Activated CD4-positive, CD25-positive, alpha-beta regulatory T cell (primary cell): ENCODE measurements at places on chromosomes 16 and 17.

DNA sequence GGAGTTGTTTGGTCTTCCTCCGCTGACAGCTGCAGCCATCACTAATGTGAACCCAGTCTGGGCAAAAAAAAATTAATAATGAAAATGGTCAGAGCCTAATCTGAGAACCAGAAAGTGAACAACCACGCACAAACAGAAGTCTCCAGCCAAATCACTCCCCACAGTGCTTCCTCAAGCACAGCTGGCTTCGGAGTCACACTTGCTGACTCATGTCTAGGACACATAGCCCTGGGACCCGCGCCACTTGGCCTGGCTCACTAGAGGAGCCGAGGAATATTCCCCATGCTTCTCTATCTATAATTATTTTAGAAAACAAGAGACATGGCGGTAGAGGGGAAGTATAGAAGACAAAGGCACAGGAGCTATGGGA lies 109.1 kb downstream of the ZFHX3 start:
- no peak for DNase-seq

- no peak for DNase-seq
These were observed 1.4 kb downstream of the ZG16 start for GRCh38 chr16:29779474-29779873.

GRCh38 chr17:73278465-73279453 lies 17.1 kb upstream of the CPSF4L start:
- DNase-seq, result no peak

GRCh38 chr17:67046398-67046797 lies 2.0 kb downstream of the CACNG1 start:
- DNase-seq, result no peak

DNA sequence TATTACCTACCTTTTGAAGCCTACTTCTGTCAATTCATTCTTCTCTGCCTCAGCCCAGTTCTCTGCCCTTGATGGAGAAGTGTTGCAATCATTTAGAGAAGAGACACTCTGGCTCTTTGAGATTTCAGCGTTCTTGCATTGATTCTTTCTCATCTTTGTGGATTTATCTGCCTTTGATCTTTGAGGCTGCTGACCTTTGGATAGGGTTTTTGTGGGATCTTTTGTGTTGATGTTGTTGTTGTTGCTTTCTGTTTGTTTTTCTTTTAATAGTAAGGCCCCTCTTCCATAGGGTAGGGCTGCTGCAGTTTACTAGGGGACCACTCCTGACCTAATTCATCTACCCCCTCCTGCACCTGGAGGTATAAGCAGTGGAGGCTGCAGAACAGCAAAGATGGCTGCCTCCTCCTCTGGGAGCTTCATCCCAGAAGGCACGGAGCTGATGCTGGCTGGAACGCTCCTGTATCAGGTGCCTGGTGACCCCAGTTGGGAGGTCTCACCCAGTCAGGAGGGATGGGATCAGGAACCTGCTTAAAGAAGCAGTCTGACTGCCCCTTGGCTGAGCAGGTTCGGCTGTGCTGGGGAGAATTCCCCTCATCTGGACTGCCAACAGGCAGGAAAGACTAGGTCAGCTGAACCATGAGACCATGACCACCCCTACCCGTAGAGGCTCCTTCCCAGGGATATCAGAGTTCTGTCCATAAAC lies 28.0 kb downstream of the NFATC3 start:
- DNase-seq, result no peak

GRCh38 chr17:49218941-49219913 lies 8.7 kb downstream of the ABI3 start:
- DNase-seq, result no peak

DNA sequence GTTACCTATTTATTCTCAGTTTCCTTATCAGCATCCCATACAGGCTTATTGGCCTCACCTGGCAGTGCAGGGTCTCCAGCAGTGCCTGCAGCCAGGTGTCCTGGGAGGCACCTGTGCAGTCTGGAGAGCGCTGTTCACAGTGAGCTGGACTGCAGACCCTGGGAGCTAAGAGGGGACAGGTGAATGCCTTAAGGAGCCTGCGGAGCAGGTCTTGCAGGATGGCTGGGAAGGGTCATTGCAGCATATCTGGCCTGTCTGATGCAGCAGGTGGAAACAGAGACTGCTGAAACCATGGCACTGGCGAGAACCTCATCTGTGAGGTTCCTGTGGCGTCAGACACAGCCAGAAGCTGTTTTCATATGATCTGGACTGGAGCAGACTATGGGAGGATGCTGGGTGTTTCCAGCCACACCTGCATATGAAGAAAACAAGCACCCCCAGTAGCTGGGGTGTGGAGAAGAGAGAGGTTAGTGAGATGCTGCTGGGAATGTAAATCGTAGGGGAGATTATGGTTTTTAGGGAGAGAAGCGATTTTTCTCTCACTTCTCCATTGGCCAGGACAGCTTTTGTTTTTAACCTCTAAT lies 77.0 kb downstream of the NTN1 start:
- no peak for DNase-seq

DNA sequence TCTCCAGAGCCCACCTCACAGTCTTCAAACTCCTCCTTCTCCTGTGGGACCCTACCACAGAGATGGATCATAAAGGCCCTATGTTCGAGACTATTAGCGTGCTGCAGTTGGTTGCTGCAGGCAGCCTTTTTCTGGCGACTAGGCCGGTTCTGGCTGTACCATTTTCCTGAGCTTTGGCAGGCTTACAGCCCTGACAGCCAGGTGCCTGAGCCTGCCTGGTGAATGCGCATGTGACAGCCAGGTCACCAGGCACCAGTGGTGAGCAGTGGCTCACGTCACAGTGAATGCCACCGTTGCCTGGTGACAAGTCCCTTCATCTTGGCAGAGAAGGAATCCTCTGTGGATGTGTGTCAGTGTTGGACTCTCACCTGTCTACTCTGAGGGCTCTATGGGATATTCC lies 978.8 kb downstream of the KCNJ18 start:
- no peak for DNase-seq

GRCh38 chr17:69702078-69702477 lies 287.6 kb downstream of the MAP2K6 start:
- DNase-seq, result no peak

DNA sequence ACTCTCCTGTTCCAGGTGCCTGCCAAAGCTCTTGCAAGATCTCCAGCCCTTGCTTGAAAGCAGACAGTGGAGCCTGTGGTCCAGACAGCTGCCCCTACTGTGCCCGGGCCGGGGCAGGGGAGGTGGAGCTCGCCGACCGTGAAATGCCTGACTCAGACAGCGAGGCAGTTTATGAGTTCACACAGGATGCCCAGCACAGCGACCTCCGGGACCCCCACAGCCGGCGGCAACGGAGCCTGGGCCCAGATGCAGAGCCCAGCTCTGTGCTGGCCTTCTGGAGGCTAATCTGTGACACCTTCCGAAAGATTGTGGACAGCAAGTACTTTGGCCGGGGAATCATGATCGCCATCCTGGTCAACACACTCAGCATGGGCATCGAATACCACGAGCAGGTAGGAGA lies 17.7 kb downstream of the CACNA1G start:
- no peak for DNase-seq

DNA sequence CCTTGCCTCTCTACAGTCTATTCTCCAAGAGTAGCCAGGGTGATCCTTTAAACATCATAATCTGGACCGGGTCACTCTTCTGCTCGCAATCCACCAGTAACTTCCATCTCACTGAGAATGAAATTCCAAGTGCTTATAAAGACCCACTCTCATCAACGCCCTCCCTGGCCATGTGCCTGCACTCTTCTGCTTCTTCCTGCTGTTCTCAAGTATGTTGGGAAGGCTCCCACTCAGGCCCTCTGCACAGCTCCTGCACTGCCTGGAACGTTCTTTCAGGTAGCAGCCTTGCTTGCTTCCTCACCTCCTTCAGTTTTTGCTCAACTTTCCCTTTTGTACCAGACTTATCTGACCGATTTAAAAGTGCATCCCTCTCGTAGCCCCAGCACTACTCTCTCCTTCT lies 44.4 kb downstream of the BRD7 start:
- DNase-seq, result no peak

GRCh38 chr17:77508047-77508715 lies 367.4 kb downstream of the SEC14L1 start:
- DNase-seq, result no peak

- DNase-seq, result no peak
These were observed 1.4 kb upstream of the RHBDF2 start for GRCh38 chr17:76502341-76503211.

- DNase-seq, result no peak
These were observed 28.3 kb downstream of the ETV4 start for GRCh38 chr17:43517615-43518386.

- DNase-seq, result no peak
These were observed 6.7 kb upstream of the B9D1 start for GRCh38 chr17:19369107-19369778.

GRCh38 chr16:69277413-69277812 lies 33.7 kb upstream of the VPS4A start:
- DNase-seq, result no peak

GRCh38 chr16:2715519-2715918 lies 4.5 kb downstream of the PRSS27 start:
- DNase-seq, result peak; percentile 52

DNA sequence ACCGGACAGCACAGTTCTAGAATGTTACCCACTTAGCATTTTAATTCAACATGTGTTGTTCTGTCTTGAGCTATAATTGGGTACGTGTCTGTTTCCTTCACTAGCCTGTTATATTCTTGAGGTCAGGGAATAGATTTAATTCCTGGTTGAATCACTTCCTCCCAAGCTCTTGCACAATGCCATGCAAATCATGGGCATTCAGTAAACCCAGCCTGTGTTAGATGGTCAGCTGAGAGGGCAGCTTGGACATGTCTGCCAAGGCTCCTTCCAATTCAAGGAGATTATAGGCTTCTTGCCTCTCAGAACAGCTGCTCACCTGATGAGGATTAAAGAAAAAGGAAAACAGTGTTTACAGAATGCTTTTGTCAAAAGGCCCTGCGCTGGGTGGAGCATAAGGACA lies 12.6 kb downstream of the C1QTNF1 start:
- no peak for DNase-seq

GRCh38 chr16:60206516-60206915 lies 1472.4 kb upstream of the GOT2 start:
- no peak for DNase-seq

GRCh38 chr16:78505544-78506366 lies 406.3 kb downstream of the WWOX start:
- DNase-seq, result no peak

DNA sequence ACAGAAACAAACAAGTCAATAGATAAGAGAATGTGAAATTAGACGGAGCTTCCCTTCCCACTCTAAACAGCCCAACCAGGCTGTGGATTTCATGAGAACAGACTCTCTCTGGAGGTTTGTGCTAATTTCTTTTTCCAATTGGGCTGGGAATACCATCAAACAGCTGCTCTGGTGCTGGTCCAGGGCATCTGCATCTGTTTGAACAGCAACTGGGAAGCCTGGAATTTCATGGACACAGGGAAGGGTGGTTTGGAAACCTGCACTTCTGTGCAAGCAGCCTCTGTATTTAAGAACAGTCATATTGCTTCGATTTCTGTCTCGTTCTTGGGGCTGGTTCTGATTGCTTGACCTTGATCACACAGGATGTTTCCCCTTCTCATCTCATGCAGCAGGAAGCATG lies 88.7 kb downstream of the FOXL1 start:
- no peak for DNase-seq

GRCh38 chr16:77500934-77501664 lies 66.3 kb upstream of the ADAMTS18 start:
- no peak for DNase-seq

GRCh38 chr17:18250259-18250658 lies 8.3 kb downstream of the FLII start:
- no peak for DNase-seq

DNA sequence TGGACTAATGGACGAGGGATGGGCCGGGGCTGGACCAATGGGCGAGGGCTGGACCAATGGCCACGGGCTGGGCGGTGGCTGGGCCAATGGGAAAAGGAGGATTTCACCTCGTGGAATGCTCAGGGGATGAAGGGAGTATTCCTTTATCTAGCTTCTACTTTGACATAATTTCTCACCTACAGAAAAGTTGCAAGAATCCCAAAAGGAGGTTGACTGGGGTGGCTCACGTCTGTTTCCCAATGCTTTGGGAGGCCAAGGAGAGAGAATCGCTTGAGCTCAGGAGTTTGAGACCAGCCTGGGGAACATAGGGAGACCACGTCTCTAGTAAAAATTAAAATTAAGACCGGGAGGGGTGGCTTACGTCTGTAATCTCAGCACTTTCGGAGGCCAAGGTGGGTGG lies 5.7 kb upstream of the FLYWCH1 start:
- DNase-seq, result no peak

DNA sequence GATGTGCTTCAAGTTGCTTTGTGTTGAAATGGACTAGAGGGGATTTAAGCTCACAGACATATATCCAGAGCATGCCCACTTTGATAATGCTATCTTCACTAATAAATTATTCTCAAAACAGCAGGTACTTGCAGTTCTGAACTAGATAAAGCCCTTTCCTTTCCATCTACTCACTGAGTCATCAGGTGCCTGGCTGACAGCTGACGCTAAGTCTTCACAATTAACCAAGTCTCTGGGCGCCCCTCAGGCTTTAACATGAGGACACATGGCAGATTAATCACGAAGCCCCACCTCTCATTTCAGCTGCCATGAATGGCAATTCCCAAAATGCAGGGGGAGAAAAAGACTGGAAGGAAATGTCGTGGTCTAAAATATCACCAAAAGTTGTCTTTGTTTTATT lies 29.5 kb upstream of the CRISPLD2 start:
- no peak for DNase-seq

- DNase-seq, result no peak
These were observed 100.3 kb downstream of the ZFHX3 start for GRCh38 chr16:72947379-72948237.

DNA sequence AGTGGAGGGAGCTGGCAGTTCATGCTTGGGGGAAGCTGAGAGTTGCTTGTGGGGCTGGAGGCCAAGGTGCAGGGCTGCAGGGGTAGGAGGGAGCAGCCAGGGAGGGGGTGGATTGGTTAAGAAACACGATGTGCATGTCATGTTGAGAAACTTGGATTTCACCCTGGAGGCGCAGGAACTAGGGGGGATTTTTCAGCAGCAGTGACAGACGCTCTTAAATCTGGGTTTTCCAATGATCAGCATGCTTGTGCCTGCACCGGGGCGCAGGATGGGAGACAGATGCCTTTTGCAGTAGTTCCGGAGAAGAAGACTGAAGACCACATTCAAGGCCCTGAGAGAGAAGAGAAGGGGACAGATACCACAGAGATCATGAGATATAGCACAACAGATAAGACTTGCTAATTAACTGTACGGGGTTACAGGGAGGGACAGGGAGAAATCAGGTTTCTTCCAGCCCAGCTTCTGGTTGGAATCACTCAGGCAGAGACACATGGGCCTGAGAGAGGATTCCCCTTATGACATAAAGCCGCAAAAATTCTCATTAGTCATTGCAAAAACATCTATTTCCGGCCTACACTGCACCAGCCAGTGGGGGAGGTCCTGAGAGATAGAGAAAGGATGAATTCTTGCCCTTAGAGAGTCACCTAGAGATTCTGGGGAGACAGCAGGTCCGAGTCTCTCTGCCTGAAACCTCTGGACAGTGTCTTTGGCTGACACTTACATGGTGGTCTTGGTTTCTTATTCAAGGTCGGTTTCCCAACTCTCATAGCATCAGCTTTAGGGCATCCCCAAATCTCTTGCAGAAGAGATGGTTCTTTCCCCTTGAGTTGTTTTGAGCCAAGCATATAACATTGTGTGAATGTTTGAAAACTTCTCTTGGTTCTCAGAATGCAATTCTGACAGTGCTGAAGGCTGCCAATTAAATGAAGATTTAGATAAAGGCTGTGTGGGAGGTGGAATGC lies 27.1 kb downstream of the CDH13 start:
- no peak for DNase-seq

- no peak for DNase-seq
These were observed 10.4 kb downstream of the CD300LF start for GRCh38 chr17:74702116-74702871.
